ENCODE measurements at places on chromosomes 7 and 10.
A peak's percentile ranks its signal among the peaks of the same experiment; 100 is the strongest.

DNA sequence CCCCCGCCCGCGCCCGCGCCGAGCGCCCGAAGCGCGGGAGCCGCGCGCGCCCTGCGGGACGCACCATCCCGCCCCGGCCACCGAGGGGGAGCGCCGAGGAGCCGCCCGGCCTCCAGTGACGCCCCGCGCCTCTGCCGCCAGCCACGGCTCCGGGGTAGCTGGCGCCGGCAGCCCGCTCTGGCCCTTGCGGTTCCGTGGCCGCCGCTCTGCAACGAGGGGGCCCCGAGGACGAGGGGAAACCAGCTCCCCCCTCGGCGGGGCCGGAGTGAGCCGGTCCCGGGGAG lies at the start of gene PAXIP1:
PAXIP1 (minus strand) TSS at position 33 of the 284 bp plus-strand sequence. CDS start 195 bp downstream, outside the sequence.
- DNase-seq: peak; percentile 60

DNA sequence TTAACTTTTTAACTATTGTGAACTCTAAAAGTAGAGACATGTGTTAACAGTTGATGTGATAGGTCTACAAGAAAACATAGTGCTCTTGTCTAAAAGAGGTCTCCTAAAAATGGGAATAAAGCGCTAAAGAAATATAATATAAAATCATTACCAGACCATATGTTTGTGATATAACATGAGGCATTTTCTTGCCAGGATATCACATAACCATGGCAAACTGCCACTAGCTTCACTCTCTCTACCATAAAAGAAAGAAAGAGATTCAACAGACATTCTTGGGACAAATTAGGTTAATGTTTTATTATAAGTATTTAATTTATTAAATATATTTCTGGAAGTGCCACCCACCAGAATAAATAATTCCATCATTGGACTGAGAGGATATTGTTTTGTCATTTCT lies 115.0 kb downstream of the TMEM26 start:
- no peak for DNase-seq

GRCh38 chr7:155300641-155301452 lies 3.2 kb downstream of the INSIG1 start:
- no peak for DNase-seq

DNA sequence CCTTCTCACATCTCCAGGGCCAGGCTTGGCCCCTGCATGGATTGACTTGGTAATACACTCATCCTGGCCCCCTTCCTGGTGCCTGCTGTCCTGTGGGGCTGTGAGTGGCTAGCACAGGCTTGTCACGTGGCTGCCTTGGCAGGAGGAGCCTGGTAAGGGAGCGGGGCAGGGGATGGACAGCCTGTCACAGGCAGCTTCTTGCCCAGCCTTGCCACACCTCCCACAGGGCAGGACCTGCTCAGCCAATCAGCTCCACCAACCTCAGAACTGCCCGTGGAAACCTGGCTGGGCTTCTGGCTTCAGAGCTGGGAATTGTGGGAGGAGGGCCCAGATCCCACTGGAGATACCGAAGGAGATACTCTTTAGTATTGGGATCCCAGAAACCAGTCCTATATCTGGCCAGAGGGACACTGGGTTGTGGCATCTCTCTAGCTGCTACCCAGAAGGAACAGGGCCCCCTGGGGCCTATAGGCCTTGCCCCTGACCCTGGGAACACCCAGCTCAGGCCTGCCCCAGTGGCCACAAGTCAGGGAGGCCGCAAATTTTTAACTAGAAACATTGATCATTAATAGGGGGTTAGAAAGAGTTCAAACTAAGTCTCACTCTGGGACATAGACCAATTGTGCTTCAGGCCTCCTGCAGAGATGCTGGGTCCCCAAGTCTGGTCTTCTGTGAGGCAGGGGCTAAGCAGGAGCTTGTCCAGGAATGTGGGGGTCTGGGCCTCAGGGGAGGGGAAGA lies at the start of gene HOGA1:
HOGA1 (plus strand) TSS at position 330 of the 738 bp plus-strand sequence; CDS start at position 645, 315 bp downstream.
- no peak for DNase-seq

GRCh38 chr10:13311177-13311575 lies 11.3 kb upstream of the PHYH start:
- no peak for DNase-seq

GRCh38 chr10:31947144-31947926 lies 18.7 kb upstream of the ARHGAP12 start:
- peak; percentile 36 for DNase-seq

DNA sequence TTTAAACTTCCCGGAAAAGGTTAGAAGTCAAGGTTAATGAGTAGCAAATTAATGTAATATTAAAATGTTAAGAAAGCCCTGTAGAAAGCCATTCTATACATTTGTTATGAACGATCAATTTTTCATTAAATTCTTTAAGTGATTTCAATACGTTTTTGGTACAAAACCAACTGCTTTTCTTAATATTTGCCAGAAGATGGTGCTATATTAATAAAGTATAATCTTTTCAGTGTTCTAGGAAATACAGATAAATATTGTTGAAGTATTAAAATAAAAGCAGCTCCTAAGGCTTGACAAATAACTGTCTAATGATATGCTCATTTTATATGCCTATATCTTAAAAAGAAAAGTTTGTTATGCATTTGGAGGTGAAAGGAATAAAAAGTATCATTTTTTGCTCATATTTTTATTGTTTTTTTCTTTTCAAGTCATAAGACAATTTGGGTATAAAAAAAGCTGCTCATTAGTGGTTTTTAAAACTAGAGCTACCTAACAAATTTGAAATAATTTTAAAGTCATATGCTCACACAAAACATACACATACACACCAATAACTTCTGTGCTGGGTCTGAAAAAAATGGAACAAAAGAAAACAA lies 130.3 kb upstream of the POT1 start:
- no peak for DNase-seq

- no peak for DNase-seq
These were observed 6.5 kb downstream of the ZNF438 start for GRCh38 chr10:31025142-31025541.

- DNase-seq: peak; percentile 69
These were observed 9.9 kb downstream of the TWIST1 start for GRCh38 chr7:19107356-19108146.

- DNase-seq: no peak
These were observed 42.6 kb upstream of the ZNRF2 start for GRCh38 chr7:30241767-30242166.

GRCh38 chr10:62792261-62792660 lies 12.3 kb upstream of the ADO start:
- DNase-seq: no peak

GRCh38 chr7:155811895-155812761 lies at the start of gene SHH:
SHH (minus strand) TSS chr7:155812463; CDS start chr7:155812122, 341 bp downstream.
- peak; percentile 20 for DNase-seq

GRCh38 chr10:108849688-108850087 lies 1073.6 kb downstream of the XPNPEP1 start:
- no peak for DNase-seq

DNA sequence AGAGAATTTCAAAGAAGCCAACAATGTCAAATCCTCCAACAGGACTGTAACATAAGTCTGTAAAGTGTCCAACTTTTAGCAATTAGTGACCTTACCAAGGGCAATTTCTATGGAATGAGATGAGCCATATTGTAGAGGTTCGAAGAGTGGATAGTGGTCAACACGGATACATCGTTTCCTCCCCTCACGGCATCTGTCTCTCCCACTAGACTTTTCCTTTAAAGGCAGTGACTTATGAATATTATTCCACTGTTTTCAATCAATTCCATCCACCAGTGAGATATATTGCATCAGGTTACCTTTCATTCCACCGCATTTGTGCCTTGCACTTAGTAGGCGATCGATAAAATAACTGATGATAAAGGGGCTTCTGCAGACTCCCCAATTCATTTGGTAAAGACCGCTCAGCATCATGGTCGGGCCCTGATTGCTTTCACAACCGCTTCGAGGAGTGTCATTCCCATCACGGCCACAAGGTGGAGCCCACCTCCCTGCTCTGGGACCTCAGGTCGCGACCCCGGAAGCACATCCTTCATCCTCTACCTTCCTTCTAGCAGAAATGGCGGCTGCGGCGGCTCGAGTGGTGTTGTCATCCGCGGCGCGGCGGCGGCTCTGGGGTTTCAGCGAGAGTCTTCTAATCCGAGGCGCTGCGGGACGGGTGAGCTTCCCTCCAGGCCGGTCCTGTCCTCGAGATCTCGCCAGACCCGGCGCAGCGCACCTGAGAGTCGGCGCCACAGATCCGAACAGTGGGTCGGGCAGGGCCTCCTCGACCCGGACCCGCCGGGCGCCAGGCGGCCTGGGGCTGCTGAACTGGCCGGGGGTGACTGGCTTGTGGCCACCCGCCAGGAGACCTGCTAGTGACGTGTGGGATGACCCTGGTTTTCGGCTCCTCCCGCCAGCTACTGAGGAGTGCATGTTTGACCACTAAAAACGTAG lies at the start of gene PMPCB:
PMPCB (plus strand) TSS at position 535 of the 936 bp plus-strand sequence; CDS start at position 560, 25 bp downstream.
- peak; percentile 90 for DNase-seq

DNA sequence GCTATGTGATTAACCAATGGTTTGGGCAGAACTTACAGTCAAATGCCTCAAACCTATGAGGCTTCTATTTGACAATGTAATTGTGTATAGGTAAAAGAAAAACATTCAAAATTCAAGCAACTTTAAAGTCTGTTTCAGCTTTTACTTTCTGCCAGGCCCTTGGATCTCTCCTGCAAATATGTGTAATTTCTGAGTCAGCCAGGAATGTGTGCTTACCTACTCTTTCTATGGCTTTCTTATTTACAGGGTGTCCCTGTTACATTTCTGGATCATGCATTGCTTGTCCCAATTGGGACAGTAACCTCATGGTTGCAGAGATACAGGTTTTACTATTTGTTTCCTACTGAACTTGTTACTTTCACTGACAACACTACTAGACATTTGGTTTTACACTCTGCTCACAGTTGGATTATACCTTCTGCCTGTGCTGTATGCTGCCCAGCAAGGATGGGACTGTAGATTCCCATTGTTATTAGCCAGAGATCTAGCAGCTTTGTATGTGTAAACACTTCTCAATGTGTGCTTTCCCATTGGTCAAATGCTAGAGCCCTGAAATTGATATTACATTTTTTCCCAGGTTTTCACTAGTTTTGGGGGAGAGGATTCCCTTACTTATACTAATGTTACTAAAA lies 355.3 kb downstream of the ARL4A start:
- no peak for DNase-seq

GRCh38 chr10:126210051-126210651 lies 178.1 kb downstream of the ADAM12 start:
- DNase-seq: no peak

Measured in NCI-H524 (cell line).